ENCODE measurements at places on chromosomes 2 and 18.
A peak's percentile ranks its signal among the peaks of the same experiment; 100 is the strongest.

- peak; percentile 46 for DNase-seq
Observed at GRCh38 chr2:72864500-72864899, 22.7 kb upstream of the SPR start.

GRCh38 chr2:42135381-42136312 is 33.5 kb upstream of the EML4 start:
- DNase-seq: no peak

DNA sequence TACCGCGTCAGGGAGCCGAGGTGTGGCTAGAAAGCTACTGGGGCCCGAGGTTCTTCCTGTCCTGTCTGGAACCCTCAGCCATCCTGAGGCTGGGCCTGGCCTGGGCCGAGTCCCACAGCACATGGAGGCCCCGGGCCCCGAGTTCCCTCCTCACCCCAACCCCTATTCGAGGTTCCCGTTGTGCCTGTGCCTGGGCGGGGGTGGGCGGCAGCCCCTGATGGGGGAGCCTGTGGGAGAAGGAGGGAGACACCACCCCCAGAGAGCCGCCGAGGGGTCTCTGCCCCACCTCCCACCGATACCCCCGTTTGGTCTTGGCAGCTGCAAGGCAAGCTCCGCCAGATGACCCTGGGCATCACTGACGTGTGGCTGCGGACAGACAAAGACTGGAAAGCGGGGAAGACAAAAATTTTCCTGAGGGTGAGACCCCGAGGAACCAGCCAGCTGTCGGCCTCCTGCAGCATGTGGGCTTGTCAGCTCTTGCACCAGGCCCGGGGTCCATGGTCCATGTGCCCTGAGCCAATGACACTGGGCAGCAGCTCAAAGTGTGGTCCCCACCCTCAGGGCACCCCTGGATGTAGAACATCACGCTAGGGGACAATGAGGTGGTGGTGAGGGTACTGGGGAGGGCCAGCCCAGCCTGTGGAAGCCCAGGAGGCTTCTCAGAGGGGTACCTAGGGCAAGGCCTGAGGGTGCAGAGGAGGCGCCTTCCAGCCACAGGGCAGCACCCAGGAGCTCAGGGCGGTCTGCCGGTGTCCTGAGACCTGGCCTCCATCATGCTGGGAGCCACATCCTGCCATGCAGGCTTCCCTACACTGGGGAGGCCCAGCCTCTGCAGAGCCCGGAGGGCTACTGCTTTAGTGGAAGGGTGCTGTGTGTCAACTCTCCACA is 52.5 kb upstream of the GPR17 start:
- DNase-seq: no peak

DNA sequence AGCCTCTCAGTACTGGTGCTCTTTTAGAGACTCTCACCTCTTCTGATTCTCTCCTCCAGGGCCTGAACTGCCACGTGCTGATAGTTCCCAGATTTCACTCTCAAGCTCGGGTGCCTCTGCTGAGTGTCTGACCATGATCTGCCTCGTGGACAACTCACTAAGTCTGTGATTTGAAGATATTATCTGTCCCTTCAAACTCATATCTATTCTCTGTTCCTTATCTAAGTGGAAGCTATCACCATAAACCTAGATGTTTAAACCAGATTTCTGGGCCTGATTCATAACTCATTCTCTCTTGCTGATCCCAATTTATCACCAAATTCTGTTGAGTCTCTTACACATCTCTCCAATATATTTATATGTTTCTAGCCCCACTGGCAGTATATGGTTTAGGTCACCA is 29.9 kb upstream of the KIDINS220 start:
- no peak for DNase-seq

GRCh38 chr2:230496891-230497290 is 80.9 kb downstream of the SP100 start:
- DNase-seq: no peak

- DNase-seq: no peak
Observed at GRCh38 chr2:18066894-18067293, 188.4 kb downstream of the KCNS3 start.

GRCh38 chr2:235472443-235472842 is 21.4 kb upstream of the AGAP1 start:
- DNase-seq: no peak

Measured in activated CD4-positive, alpha-beta T cell treated with anti-CD3 and anti-CD28 coated beads, Interleukin-2, amount 50 U/mL, for 24 hours (primary cell).